CD4-positive, alpha-beta T cell treated with Interleukin-4 for 1 hour (primary cell): ENCODE measurements at places on chromosomes 7 and 10.

DNA sequence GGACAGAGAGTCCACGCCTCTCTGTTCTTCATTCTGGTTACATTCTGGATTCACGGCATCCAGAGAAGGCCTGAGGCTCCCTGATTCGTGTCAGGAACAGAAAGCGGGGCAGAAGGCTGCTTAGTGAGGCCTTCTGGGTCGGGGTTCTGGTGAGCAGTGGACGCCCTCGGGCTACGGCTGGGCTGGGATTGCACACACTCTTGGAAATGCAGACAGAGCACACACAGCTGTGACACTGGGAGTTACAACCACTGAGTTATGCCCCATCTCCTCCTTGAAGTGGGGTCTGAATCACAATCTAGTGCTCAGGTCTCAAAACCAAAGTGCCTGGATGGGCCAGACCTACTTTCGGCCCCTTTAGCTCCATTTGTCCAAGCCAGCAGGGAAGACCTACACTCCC, 156.9 kb upstream of the GDF10 start:
- DNase-seq: no peak

DNA sequence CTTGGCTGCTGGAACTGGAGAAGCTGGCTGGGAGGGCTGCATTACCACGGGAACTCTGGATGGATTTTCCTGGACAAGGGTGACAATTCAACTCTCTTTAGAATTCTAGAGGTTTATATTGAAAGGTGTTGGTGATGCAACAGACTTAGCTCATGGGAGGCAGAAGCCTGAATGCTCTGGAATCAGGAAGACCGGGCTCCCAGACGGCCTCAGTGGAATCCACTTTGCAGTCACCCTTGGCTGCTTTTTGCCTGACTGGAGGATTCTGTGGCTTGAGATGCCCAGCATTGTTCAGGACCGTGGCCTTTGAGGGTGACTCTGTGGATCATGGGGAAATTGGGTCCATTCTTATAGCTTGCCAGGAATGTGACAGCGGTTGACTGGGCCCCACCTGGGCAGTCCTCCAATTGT, 32.3 kb downstream of the PYROXD2 start:
- no peak for DNase-seq

- DNase-seq: no peak
Observed at GRCh38 chr10:63798599-63799498, 277.6 kb downstream of the REEP3 start.

DNA sequence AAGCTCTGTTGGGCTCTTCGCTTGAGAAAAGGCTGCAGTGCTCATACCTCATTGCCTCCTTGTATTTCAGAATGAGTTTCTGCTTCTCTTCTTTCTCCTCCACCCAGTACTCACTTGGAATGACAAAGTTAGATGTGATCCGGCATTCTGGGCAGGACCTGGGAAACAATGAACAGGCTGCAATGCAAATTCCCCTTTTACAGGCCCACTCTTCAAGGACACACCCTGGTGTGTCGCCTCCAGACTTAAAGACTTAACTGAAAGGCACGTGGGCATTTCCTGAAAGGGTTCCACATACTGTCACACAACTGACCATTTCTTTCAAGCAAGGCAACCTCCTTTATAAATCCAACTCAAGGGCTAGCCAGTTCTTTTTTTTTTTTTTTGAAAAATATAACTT, 23.6 kb downstream of the MKRN1 start:
- DNase-seq: no peak

DNA sequence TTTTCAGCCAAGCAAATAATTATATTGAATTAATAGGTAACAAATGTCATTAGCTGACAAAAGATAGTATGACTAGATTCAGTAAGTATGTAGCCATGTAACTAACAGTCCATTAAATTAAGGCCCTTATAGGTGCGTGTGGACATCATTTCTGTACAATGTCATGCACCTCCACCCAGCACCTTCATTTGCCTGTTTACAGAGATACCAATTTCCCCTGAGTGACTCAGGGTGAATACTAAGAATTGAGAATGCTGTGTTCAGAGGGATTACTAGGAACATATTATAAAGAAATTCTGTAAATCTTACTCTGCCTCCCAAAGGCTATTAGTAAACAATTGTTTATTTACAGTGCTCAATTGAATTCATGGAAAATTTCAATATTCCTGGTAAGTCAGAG, 48.1 kb upstream of the ZNF273 start:
- no peak for DNase-seq
